ENCODE measurements at places on chromosomes 12 and 14.

GRCh38 chr12:41684997-41685396, 459.7 kb downstream of the GXYLT1 start:
- DNase-seq: no peak

GRCh38 chr12:29672580-29672979, 111.2 kb downstream of the TMTC1 start:
- no peak for DNase-seq

DNA sequence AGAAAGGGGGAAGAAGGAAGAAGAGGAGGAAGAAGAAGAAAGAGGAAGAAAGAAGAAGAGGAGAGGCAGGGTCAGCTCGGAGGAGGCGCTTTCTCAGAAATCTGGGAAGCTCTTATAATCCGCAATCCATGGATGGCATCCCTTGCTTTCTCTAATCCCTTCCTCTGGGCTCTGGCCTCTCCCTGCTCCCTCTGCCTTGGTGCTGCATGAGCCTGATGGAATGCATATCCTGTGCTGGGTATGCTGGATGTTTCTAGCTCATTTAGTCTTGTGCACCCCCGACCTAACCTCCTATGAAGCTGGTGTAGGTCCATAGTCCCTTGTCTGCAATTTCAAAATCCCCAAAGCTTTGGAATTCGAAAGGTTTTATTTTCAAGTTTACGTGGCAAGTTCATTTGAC, 94.2 kb upstream of the MYL2 start:
- DNase-seq: no peak

GRCh38 chr12:77835969-77836368, 5.3 kb downstream of the NAV3 start:
- no peak for DNase-seq

GRCh38 chr12:14393751-14394150, 28.3 kb downstream of the ATF7IP start:
- no peak for DNase-seq

DNA sequence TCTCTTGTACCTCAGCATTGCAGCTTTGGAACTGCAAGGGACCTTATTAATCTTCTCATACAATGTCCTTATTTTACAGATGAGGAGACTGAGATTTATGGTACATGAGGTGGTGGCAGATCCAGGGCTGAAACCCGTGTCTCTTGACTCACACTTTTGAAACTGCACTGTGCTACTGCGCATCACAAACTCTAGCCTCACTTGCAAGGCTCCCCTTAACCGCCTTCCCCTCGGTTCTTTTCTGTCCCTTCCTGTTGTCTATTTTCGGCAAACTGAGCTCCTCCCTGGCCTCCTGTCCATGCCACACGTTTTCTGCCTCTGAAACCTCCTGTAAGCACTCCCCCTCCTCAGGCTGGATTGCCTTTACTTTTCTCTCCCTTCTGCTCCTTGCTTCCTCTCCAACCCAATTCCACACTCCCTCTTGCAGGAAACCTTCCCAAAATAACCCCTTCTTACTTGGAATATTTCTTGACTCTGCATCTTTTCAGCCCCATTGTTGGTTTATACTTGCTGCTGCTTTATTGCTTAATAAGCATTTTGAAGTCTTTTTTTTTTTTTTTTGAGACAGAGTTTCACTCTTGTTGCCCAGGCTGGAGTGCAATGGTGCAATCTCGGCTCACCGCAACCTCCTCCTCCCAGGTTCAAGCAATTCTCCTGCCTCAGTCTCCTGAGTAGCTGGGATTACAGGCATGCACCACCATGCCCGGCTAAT, 72.4 kb upstream of the CISTR start:
- DNase-seq: no peak

DNA sequence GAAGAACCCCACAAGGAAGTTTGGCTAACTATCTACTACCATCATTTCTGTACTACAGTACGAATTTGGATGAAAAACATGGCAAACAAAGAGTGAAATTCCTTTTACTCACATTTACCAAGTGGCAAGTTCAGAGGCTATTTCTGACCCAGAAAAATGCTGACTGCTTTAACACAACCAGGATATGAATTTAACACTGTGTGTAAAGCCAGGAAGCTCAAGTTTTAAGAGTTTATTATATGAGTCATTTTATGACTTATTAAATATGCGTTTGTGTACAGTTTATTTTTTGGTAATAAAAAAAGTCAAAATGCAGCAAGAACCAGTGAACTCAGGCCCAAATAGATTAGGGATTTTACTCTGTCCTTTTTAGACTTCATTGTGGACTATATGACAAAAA, 58.4 kb upstream of the STAC3 start:
- DNase-seq: no peak

DNA sequence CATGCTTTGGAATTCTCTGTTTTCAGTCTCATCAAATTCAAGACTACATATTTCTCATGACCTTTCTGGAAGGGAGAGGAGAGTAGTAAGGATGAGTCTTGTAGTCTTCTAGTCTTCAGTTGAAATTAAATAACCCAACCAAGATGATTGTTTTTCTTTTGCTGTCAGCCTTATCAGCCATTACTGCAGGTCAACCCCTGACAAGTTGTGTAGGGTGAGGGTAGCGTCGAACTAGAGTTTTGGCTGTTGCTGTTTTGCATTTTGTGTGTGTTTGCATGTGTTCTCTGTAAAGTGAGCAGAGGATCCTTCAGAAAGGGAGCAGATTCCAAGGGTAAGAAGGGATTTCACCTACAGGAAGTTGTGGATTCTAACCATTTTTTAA, 28.4 kb downstream of the DIP2B start:
- DNase-seq: no peak

GRCh38 chr12:116150452-116150851, 127.0 kb downstream of the MED13L start:
- no peak for DNase-seq

- no peak for DNase-seq
These were observed 17.8 kb upstream of the RHOJ start for GRCh38 chr14:63186453-63186852.

GRCh38 chr12:93419388-93420034, 22.2 kb downstream of the UBE2N start:
- no peak for DNase-seq

DNA sequence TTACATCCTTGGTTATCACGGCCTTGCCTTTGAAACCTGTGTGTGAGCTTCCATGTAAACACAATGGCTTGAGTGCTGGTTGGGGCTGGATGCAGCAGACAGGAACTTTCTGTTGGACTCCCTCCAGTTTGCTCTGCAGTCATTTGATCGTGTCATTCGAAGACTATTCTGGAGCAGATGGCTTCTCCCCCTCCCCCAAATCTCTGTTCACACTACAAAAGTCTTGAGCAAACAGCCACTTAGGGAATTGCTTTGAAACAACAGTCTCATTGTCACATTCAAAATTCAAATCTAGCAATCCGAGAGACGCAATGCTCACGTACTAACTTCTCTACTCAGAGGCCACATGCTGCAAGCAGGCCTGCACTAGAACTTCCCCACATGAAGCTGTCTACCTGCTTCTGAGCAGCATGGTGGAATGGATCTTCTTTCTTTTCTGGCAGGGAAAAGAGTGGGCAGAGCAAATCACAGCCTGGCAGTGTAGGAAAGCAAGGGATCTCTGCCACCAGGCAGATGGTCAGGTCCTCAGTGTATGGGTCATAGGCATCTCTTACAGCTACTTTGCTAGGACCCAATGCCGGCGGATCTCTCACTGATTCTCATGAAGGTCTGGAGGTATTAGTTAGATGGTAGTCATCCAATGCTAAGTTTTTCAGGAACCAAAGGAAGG, 214.2 kb downstream of the PPM1H start:
- DNase-seq: no peak

DNA sequence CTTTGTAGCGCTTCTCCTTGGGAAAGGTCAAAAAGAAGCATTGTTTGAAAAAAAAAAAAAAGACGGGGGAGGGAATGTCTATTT, at the start of gene LMO3:
Gene LMO3 (minus strand): TSS at position 46 of the 84 bp plus-strand sequence. CDS start 5,302 bp downstream, outside the sequence.
- DNase-seq: no peak

- DNase-seq: no peak
These were observed 309.2 kb downstream of the SLC16A7 start for GRCh38 chr12:59904874-59905521.

DNA sequence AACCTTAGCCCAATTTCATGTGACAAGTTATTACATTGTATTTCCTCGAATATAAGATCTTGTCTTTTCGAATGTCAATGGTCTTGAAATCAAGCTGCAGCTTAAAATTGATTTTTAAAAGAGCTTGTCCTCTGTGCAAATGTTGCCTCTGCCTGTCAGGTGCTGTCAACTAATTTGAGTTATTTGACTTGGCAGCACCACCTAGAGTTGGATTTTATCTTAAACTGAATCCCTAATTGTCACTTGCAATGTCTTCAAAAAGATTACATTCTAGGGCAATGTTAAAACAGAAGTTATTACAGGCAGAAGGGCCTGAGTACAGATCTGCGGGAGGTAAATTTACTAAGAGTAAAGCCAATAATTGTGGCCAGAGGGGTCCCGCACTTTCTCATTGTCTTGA, 26.2 kb upstream of the TUNAR start:
- no peak for DNase-seq

DNA sequence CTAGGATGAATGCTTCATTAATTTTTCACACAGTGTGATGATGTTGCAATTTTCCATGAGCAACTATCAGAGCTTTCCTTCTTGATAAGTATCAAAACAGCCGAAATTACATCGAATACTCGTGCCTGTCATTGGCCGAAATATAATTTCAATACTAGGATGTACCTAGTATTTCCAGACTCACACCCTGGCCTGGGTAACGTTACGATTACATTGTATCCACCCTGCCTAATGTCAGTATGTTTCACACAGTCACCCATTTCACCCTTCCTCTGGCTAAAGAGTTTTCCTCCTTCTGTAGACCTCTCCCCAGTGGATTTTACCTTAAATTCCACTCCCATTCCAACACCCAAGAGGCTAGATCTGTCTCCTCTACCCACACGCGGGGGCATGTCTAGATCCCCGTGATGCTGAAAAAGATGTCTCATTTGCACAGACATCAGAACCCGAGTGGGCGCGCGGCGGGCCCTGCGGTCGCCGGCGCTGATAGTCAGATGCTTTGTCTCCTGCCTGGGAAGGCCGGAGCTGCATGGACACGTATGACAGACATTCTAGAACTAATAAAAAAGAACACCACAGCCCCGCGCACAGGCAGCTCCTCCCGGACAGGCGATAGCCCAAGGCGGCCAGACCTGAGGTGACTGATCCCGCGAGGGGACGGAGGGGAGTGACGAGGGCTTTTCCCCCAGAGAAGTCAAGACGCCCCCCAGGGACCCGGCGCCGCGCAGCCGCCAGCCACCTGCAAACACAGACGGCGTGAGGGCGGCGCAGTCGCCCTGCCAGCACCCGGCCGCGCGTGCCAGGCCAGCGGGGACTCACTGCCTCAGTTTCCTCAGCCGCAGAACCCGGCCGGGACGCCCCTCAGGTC, 723 bp downstream of the KIF21A start:
- peak; percentile 51 for DNase-seq

- no peak for DNase-seq
These were observed 105.8 kb downstream of the C12orf50 start for GRCh38 chr12:87923361-87923760.

DNA sequence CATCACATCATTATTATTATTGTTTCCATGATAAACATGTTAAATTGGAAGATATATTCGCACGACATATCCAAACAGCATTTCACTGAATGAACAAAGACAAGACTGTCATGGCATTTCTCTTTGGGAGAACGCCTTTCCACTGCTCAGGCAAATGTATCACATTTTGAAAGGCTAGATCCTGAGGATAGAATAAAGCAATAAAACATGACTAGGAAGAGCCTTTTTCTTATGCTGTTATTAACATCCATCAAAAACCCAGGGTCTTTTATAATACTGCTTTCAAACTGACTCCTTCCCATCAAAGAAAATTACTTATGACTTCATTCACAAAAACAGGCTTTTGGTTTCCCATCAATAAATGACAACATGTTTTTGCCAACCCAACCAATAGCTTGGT, 630.9 kb downstream of the TMTC2 start:
- no peak for DNase-seq

DNA sequence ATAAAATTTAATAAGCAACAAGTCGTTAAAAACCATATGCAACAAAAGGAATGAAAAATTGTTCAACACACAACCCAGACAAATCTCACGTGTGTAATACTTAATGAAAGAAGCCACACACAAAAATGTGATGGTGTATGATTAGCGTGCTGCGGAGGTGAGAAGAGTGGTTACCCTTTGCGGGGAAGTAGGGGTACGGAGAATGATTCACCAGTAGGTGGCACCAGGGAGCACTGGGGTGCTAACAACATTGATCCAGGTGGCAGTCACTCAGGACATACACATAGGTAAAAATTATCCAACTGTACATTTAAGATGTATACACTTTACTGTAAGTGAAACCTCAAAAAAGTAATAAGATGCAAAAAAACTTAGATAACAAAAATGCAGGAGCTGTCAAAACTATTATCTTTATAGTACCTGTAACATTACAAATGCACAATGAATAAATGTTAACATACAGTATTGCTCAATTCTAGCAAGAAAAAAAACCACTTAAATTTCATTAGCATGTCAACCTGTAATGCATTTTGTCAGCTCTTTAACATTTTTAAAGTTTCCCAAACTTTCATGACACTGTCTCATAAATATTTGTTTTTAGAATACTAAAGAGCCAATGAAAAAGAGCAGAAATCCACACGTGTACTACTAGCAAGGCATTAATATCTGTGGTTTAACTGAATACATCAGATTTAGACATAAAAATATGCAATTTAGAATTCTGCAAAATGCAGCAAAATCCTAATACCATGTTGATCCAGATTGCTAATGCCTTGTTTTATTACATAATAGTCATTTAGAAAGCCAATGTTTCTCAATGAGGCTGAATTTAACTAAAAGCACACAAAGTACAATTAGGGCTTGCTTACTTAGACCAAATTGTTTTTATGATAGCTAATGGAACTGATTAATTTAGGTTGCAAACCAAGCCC, 46.7 kb downstream of the TMCC3 start:
- DNase-seq: peak; percentile 35

- no peak for DNase-seq
These were observed 4.0 kb downstream of the STON2 start for GRCh38 chr14:81396113-81396512.

DNA sequence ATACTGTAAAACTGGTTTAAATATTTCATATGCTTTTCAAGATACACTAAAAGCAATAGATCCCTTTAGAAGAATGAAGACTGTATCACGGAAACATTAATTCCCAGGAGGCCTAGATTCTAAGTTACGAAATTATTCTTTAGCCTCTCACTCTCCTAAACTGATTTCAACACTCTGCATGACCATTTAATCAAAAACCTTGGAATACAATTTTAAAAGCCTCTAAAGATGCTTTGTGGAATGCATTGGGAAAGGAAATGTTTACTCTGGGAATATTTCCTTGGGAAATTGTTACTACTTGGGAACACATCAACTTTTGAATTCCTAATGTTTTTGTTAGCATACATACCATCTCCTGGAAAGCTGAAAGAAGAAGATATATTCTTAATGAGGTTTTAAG, 255.7 kb upstream of the FAR2 start:
- DNase-seq: no peak

- no peak for DNase-seq
These were observed 580.1 kb downstream of the ALG10 start for GRCh38 chr12:34602213-34602940.

- DNase-seq: no peak
These were observed 4.1 kb upstream of the PRPF40B start for GRCh38 chr12:49619286-49619685.
